Stimulated activated naive CD8-positive, alpha-beta T cell treated with anti-CD3 and anti-CD28 coated beads, Interleukin-15, Interleukin-2, amounts not matched to agents 100 U/mL and 50 U/mL, for 24 hours (primary cell): ENCODE measurements at places on chromosomes 6 and 20.

- DNase-seq: no peak
These were observed 424.4 kb upstream of the MARCKS start for GRCh38 chr6:113432521-113433334.

DNA sequence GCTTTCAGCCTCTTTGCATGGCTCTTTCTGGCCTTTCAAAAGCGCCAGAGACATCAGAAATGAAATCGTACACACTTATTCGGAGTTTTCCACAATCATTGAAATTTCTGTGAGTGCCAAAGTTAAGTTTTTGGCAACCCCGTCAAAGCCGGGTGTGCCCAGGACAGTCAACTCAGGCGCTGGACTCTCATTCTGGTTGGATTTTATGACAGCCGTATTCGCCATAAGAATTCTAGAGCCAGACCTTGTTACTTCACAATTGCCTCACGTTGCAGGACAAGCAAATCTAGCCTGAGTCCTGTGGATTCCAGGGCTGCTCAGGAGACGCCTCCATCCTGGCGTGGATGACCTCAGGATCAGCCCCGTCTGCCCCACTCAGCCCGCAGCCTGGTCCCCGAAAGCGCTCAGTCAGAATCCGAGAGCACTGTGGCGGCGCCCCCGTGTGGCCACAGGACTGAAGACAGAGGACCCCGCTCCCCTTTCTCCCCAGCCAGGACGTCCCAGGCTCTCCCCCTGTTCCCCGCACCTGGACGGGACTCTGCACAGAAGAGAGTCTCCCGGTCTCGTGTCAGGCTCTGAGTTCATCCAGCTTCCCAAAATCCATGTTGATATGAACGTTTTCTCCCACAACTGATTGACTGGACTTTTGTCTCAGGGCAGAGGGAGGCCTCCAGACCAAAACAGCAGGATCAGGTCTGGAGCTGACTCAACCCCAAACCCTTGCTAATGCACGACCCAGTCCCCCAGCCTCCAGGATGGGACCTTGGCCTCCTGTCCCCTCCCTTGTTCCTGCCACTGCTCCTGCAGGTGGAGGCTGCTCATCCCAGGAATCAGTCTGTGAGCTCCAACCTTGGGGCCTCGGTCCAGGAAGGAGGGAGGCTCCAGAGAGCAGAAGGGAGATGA is 38.2 kb downstream of the MICA start:
- peak; percentile 33 for DNase-seq

DNA sequence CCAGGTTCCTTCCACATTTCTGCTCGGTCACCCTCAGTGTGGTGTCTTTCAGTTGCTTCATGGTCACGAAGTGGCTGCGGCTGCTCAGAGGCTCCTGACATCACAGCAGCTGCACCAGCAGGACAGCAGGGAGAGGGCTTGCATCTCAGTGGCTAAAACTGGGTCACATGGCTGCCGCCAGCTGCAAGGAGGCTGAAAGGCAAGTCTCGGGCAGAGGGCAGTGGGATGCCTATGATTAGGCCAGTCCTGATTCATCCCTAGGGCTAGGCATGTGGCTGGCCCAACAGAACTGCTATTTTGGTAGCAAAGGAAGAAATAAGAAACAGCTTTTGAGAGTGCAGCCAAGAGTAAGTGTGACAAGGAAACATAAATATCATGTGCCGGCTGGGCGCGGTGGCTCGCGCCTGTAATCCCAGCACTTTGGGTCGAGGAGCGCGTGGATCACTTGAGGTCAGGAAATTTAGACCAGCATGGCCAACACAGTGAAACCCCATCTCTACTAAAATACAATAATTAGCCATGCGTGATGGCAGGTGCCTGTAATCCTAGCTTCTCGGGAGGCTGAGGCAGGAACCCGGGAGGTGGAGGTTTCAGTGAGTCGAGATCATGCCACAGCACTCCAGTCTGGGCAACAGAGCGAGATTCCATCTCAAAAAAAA is 46.6 kb downstream of the RBM38 start:
- DNase-seq: no peak

DNA sequence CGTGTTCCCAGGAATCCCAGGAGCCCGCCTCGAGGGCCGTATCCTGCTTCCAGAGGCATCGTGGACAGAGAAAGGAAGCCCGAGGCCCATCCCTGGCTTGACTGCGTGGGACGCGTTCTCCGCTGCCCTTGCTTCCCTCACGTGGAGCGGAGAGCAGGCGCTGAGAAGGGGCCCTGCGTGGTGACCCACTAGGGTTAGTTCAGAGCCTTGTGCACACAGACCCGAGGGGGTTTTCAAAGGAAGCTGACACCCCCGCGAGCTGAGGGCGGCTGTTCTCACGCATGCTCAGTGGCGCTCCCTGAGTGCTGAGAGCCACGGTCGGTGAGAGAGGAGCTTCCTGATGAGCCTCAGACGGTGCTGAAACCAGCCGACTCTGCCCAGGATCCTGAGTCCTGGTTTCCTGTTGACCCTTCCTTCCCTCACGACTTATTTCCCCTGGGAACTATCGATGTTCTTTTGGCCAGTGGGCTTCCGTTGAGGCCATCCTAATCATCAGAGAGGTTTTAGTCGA is 28.9 kb upstream of the CCR6 start:
- peak; percentile 81 for DNase-seq

- DNase-seq: peak; percentile 37
These were observed 34.9 kb downstream of the RNF24 start for GRCh38 chr20:3980260-3981131.

DNA sequence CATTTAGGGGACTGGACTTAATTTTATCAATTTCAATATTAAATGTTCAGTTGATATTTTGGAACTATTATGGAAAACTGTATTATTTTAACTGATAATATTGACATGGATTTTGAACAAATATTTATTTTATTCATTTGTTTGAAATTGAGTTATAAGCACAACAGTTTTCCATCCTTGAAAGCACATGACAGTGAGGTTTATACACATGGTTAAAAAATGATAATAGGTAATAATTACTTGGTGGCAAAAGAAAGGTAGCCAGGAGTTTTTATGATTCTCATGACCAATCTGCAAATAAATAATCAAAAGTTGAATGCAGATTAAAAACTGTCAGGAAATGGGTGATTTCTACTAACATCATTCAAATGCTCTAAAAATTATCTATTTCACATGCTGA is 113.6 kb downstream of the C6orf58 start:
- DNase-seq: no peak

- no peak for DNase-seq
These were observed 1.9 kb downstream of the MRPS26 start for GRCh38 chr20:3047486-3048419.

GRCh38 chr6:168835991-168836390 is 395.0 kb downstream of the SMOC2 start:
- DNase-seq: no peak

- peak; percentile 27 for DNase-seq
These were observed 46.9 kb upstream of the ENPP5 start for GRCh38 chr6:46217671-46218131.

DNA sequence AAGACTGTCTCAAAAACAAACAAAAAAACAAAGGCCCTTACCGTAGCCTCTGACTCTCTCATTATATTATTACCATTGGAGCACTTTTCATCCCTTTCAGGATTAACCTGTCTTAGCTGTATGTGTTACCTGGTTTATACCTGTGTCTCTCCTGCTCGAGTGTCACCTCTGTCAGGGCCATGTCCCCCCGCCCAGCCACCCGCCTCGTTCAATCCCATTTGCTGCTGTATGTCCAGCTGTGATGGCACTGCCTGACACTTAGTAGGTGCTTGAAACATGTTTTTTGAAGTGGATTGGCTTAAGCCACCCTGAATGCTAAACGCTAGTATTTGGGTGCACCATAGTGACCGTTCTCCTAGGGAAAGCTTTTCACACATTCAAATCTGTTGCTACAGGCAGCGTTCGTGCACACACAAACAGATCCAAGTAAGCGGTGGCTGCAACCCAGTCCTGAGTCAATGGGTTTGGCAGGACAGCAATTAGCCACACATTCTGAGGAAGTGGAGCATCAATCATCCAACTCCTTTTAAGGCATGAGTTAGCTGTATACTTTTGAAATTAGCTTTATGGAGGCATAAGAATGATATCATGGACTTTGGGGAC is 98.9 kb upstream of the ZNF217 start:
- DNase-seq: no peak

GRCh38 chr6:73139681-73140383 is 85.5 kb downstream of the KHDC1L start:
- DNase-seq: no peak

DNA sequence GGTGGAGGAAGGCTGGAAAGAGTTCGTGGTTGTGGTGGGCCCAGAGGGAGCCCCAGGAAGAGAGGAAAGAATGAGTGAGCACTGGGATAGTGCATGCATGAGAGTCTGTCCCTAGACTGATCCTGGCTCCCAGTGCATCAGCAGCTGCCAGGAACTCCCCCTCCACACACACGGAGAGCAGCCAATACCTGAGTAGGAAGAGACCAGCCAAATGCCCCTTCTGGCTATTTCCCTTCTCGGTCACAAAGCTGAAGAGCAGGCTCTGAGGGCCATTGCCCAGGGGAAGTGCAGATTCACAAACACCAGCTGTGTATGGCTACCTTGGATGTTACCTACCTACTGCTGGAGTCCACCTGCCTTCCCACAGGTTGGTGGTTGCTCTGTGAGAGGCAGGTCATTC is 45.1 kb downstream of the GABRR2 start:
- no peak for DNase-seq

GRCh38 chr6:33961691-33962090 is 157.9 kb upstream of the MLN start:
- no peak for DNase-seq

- DNase-seq: no peak
These were observed 103.9 kb upstream of the JAG1 start for GRCh38 chr20:10777710-10778109.

- DNase-seq: no peak
These were observed 211.9 kb downstream of the ZNF217 start for GRCh38 chr20:53381568-53382262.

DNA sequence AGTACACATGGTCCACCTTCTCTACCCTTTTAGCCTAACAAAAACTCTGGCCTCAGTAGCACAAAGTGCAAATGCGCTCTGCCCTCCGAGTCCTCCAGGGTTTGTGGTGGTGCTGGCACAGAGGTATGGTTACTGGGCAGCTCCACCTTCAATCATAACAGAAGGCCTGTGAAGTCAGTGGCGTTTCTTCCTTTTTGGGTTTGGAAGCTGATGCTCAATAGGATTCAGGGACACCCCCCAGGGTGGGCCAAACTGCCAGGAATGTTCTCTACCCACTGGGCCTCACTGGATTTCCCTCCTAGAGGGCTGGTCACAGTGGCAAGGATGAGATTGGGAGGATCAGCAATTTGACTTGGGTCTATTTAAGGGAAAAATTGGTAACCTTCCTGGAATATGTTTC is 286.1 kb upstream of the FOXQ1 start:
- no peak for DNase-seq

DNA sequence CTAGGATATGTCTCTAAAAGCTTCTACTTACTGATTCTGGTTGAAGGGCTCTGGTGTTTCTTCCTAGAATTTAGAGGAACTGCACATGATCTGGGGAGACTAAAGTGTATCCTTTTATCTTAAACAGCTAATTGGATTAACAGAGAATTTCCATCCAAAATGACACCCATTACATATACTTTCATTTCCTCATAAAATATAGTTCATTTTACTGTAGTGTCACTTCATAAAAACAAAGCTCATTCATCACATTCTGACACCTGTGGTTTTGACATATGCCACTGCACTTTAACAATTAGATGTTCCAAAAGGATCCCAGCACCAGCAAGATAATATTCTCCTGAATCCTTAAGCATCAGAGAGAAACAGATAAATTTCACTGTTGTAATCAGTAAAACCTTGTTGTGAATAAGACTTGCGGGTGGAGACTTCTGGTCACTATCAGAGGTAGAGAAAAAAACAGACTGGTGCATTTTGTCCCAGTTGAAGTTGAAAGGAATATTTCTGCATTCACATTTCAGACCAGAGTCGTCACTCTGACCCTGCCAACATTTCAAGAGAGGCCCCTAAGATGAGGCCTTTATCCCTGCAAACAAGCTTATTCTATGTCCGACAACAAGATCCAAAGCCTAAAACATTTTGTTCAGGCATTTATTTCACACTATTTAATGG is 175.3 kb upstream of the BMP5 start:
- no peak for DNase-seq

DNA sequence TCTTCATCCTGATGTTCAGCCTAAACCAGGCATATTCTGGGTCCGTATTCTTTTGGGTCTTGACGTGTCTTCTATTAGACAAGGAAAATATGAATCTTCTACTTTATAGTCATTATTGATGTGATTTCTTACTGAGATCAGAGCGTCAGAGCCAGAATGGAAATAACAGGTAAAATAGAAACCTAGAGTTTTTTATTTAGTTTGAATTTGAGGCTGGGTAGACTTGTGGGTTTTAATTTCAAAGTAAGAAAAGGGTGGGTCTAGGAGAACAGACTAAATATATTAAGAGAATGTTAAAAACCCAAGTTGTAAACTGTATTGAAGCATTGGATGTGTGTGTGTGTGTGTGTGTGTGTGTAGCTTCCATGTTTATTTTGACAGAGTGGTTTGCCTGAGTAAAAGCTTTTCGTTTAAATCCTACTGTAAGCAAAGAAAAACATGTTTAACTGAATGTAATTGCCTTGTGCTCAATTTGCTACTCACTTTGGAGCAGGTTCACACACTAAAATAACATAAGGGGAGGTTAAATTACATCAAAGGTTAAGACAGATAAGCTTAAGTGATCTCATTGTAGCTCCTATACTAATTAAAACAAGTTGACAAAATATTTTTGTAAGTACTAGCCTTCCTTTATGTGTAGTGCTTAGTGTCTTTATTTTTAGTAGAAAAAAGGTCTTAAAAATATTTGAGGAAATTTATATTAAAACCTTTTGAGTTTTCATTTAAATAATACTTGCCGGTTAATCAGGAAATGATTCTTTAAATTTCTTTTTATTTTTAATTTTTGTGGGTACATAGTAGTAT is 17.4 kb downstream of the HECA start:
- DNase-seq: no peak

GRCh38 chr20:1618479-1618878 is 1.3 kb downstream of the SIRPB1 start:
- no peak for DNase-seq

GRCh38 chr6:14638906-14639761 is 521.6 kb downstream of the CD83 start:
- no peak for DNase-seq

- no peak for DNase-seq
These were observed 17.8 kb downstream of the KCNS1 start for GRCh38 chr20:45083127-45083526.

DNA sequence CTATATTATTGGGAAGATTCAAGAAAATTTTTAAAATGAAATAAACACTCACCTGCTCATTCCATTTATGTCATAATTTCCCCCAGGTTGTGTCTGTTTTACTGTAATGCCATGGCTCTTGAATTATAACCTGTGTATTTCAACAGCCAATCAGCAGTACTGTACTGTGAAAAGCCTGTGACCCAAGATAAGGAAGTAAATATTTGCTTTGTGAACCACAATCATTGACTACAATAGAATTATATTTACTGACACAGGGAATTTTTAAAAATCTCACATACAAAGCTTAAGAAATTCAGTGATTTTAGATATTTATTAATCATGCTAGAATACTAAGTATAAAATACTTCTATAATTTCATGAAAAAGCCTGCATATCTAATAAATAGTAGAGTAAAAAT is 6.0 kb downstream of the RGS17 start:
- no peak for DNase-seq
